ENCODE measurements at places on chromosomes 5 and 9. TPM values are rescaled to one million over a fixed set of nuclear protein-coding genes. Genes with fewer than 3 reads are reported as not detected.

DNA sequence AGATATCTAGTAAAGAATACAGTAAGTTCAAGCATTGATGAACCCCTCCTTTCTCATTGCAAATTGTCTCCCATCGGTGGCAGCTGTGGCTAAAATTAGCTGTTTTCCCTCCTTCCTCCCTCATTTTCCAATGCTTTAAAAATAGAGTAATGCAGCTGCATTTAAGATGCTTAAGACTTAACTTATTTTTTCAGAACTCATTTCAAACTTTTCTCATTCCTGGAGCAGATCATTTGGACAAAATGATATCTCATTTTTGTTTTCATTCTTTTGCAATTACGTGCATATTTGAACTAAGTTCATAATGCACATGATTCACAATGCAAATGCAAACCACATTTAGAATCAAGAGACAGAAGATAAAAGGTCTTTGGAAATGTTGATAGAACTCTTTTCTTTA, 14.6 kb downstream of the HSPB3 start:
- DNase-seq: no peak

- DNase-seq: no peak
Measured at GRCh38 chr9:13480693-13481092, 201.2 kb upstream of the MPDZ start.

The ANKRD31 gene
- under 0.01 TPM for total RNA-seq

The PCDHB13 gene
- total RNA-seq: 0.51 TPM

DNA sequence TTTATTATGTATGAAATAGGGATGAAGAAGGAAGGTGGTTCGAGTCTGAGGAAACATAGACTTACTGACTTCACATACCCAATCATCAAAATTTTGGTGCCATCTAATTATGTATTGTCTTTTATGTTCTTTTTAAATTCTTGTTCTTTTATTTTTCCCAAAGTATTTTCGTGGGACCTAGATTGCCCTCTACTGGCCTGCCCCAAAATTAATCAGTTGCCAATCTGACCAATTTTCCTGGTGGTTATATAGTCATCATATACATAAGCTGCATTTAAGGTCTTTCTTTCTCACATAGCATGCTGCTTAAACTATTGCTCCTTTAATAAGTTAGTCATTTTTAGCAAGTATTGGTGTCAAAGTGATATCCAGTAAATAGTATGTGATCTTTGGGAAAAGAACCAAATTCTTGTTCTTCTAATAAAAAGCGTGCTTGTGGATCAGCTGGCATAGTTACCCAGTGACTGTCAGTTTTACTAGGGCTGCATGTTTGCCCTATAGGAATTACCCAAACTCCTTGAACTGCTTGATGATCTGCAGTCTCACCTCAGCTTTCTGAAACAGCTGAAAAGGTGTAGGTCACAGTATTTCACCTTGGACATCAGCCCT, 223.5 kb downstream of the SH3GL2 start:
- no peak for DNase-seq

GRCh38 chr9:130938652-130939404, at the start of gene FIBCD1:
TSS of gene FIBCD1 (minus strand) at chr9:130939247. CDS start at chr9:130938607, 640 bp downstream.
- no peak for DNase-seq

DNA sequence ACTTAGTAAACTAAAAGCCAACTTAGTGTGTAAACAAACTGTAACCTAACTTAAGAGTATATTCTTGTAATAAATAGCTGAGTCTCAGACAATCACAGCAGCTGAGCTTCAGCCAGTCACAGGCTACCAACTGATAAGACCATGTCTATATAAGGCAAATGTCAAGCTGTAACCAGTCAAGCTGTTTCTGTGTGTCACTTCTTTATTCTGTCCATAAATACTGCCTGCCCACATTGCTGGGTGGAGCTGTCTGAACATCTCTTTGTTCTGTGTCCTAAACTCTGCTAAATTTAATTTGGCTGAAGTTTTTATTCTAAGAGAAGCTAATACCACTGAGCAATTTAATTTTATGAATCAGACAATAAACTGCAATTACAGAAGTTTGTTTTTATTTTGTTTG, 412.1 kb upstream of the CDH10 start:
- no peak for DNase-seq

DNA sequence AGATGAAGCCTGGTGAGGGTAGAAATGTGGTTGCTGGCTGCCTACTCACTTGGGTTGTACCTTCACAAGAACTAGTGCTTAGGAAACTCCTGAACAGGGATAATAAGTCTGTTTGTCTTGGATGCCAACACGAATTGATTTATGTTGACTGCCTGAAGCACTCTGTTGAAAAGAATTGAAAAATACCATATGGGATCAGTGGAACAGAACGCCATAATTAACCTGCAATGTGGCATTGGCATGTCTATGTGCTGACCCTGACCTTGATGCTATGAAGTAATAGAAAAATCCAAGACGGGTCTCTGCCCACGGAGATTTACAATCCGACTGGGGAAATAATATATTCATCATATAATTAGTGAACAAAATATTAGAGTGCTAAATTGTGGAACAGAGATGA, 10.5 kb downstream of the LIX1 start:
- DNase-seq: no peak

DNA sequence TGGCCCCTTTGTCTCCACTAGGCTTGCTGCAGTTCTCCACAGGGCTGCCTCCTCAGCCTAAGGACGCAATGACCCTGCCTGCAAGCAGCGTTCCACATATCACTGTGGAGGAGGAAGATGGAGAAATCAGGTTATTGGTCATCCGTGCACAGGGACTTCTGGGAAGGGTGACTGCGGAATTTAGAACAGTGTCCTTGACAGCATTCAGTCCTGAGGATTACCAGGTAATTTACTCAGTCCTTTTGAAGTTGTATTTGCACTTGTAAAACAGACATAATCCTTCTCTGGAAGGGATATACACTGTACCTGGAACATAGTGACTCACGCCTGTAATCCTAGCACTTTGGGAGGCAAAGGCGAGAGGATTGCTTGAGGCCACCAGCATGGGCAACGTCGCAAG, 116.6 kb downstream of the ADGRV1 start:
- DNase-seq: no peak

- DNase-seq: peak; percentile 79
Measured at GRCh38 chr5:67315082-67315989, 118.7 kb upstream of the CD180 start.

The CNTNAP3B gene
- 34.4 TPM for total RNA-seq

- peak; percentile 15 for DNase-seq
Measured at GRCh38 chr5:40646266-40646665, 33.4 kb upstream of the PTGER4 start.

DNA sequence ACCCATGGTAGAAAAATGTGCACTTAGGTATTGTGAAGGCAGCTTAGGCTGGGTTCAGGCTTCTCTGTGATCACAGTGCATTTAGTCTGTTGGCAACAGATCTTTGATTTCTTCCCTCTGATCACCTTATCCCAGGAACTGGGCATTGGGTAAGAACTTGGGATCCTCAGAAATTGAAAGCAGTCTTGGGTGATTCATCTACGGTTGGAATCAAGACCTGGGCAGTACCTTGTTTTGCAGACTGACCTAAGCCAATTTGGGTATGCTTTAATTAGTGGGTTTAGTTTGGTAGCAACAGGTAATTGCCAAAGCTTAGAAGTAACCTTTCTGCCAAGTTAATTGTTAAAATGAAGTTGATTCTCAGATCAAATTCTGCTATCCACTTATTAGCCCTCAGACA, 17.8 kb downstream of the ENTREP1 start:
- DNase-seq: no peak

DNA sequence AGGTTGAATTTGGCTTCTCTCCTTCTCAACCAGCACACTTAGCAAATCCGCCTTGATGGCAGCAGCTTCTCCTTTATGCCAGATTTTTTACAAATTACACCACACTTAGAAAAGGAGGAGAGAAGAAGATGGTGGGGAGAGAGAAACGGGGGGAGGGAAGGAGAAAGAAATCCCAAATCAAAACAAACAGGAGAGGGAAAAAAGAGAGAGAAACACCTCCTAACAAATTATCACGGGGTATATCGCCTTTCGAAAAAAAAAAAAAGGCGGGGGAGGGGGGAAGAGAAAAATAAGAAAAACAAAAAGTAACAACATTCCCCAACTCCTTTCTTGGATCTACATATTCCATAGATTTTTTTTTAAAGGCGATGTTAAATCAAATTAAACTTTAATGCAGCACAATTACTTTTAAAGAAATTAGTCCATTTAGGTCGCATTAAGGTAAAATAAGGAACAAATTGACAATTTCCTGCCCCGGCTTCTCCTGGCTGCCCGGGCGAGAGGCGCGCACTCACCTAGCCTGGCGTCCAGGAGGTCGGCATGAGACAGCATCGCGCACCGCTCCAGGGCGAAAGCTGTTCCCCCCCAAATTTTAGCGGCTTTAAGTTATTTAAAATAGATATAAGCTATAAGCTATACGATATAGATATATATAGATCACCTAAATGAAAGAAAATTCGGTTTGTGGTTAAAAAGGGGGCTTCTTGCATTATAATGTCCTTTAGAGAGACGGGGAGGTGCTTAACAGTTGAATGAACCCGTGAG, at the start of gene OTP:
TSS of gene OTP (minus strand) at position 716 of the 765 bp plus-strand sequence. CDS start at position 552, 164 bp downstream.
- no peak for DNase-seq

The SPATA31A3 gene
- total RNA-seq: not detected

DNA sequence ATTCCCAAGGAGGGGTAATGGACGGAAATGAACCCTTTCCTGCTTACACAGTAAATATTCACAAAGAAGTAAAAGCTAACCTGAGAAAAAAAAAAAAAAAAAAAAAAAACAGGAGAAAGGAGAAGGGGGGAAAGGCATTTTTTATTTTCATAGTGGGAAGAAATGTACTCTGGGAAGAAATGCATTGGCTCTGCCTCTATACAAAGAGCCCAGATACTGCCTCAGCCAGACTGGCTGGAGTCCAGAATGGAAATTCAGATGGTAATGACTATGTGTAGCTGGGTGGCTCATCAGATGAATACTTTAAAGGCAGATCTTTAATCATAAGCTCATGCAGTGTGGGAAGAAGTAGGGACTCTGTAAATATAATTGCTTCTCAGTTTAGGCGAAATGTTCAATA, 124.9 kb upstream of the ZNF608 start:
- DNase-seq: peak; percentile 47

DNA sequence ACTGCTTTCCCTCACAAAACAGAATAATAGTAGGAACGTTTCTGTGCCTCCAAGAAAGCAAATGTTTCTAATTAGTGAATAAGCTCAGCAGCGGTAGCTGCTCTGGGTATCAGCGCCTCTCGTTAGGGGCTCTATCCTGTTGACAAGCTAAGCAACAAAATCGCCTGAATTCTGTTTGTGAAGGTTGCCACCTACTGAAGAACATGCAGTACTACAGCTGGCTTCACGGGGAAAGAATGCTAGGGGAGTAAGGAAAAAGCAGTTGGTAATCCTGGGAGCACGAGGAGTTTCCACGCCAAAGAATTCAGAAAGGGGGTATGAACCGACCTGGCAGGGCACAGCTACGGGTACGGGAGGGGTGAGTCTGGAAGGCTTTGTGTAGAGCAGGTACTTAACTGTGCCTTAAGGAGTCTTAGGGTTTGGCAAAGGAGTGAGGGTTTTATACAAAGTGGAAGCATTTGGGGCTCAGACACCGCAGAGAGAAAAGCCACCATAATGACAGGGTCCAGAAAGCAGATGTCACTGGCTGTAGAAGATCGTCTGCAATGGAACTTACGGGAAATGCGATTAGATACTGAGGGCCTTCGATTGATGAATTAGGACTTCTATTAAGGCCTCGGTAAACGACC, 171.7 kb downstream of the TTC39B start:
- DNase-seq: peak; percentile 71

The CENPK gene
- total RNA-seq: 6.3 TPM

- peak; percentile 54 for DNase-seq
Measured at GRCh38 chr5:168047043-168047668, 244.3 kb upstream of the WWC1 start.

DNA sequence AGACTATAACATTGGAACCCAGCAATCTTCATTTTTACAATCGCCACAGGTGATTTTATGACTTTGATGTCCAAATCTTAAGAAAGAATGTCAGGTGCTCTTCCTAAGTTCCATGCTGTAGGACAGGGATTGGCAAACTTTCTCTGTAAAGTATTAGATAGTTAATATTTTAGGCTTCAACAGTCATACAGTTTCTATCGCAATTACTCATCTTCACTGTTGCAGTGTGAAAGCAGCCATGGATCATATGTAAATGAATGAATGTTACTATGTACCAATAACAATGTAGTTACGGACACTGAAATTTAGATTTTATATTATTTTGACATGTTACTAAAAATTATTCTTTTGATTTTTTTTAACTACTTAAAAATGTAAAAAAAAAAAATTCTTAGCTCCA, 169.7 kb downstream of the DTWD2 start:
- DNase-seq: no peak

The PCDHGB6 gene
- total RNA-seq: 1.5 TPM

The SV2C gene
- total RNA-seq: under 0.01 TPM

The SLC34A3 gene
- not detected for total RNA-seq

The FUBP3 gene
- total RNA-seq: 27.1 TPM

GRCh38 chr5:88672644-88673252, 210.2 kb downstream of the MEF2C start:
- DNase-seq: no peak
